GM23338 (cell line): ENCODE measurements at places on chromosomes 7 and 10. TPM values are rescaled to one million over a fixed set of nuclear protein-coding genes. Genes with fewer than 3 reads are reported as not detected.

DNA sequence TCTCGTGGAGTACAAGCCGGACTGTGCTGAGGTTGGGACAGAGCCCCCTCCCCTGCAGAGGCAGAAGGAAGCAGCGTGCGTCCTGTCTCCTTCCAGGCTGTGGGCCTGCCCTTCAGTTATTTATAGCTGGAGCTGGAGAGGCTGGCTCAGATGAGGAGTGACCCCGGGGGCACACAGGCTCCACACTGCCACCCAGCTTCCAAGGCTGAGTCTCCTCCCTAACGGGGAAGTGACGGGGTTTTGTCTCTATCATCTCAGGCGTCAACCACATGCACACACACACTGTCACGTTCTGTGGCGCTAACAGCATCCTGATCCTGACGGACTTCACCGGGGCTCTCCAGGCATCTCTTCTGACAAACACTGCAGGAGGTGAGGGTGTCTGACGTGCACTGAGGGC is 25.4 kb downstream of the AMZ1 start:
- H3K27me3 ChIP-seq: no peaks in the 10 kb centered on the region
- no peaks in the 10 kb centered on the region for H3K4me1 ChIP-seq
- H3K36me3 ChIP-seq: no peaks in the 10 kb centered on the region
- H3K4me3 ChIP-seq: no peak overlapping the region

DNA sequence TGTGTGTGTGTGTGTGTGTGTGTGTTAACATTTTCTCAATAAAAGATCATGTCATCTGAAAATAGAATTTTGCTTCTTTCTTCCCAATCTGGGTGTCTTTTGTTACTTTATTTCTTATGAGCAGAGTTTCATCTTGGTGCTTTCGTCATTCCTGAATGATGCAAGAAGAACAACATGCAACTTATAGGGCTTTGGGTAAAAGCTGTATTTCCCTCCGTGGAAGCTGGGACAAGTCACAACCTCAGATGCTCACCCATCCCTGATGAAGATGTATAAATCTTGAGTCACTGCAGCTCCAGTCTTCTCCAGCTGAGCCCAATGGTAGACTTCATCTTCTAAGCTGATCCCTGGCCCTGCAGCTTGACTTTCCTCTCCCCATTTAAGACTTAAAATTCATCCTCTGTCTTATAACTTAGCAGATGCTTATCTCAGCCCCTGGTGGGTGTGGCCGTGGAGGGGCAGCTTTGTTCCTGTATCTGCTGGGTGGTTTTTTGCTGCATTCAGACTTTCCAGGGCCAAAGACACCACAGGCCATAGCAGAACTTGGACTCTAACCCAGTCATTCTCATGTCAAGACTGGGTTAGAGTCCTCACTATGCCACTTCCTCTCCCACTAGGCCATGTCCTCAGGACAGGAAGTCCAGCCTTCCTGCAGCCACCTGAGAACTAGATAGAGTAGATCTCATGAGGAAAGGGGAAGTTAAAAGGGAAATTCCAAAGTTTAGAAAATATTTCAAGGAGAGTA is 356.4 kb downstream of the TNS3 start:
- H3K36me3 ChIP-seq: no peaks in the 10 kb centered on the region
- H3K4me3 ChIP-seq: no peak overlapping the region
- DNase-seq: no peak
- no peak overlapping the region for H3K27ac ChIP-seq

DNA sequence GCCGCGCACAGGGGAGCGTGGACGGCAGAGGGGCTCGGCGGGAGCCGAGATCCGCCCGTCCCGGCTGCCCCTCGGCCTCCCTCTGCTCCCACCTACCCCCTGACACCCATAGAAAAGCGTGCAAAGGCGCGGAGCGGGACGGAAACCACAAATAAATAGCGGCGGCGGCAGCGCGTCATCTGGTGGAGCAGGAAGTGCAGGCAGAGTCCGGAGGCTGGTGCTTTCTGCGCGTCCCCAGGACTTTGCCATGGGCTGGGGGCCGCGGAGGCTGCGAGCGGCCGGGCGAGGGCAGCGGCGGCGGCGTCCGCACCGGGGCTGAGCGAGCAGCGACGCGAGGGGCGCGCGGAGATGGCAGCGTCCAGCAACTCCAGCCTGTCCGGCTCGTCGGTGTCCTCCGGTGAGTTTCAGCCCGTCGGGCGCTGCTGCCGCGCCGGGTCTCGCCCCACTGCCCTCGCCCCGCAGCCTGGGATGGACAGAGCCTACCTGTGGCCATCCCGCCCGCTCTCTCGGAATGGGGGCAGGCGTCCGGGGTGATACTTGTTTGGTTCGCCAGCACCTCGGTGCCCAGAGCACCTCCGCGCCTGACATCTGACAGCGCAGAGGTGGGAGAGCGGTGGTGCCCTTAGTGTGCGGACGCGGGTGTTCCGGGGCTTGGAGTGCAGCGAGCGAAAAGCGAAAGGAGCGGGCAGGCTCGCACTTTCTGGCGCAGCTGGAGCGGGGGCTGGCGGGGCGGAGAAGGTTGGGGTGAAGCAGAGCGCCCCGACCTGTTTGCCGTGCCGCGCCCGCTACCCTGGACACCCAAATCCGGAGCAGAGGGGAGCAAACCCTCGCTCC is at the start of gene CHN2:
CHN2 (plus strand) TSS at position 182 of the 834 bp plus-strand sequence.
- DNase-seq: peak; percentile 85
- peaks cover 45% of the 10 kb centered on the region for H3K4me1 ChIP-seq
- H3K27me3 ChIP-seq: peaks cover 79% of the 10 kb centered on the region
- H3K4me3 ChIP-seq: peak within 1 kb of the TSS; percentile 76
- H3K27ac ChIP-seq: no peak within 1 kb of the TSS

DNA sequence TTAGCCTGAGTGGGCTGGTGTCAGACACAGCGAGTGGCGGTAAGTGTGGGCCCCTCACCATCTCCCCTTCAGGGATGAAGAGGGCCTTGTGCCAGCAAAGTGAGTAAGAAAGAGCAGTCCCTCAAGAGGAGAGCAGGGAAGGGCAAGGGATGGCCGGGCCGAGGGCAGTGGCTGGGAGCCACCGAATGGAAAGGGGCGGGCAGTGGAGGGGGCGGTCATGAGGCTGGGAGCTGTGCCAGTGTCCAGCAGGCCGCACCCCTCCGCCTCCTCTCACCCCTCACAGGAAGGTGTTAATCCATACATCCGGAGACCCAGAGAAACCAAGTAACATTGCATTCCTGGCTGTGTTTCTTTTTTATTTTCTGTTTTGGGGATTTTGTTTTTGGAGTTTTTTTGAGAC is 28.6 kb upstream of the RASGEF1A start:
- H3K4me3 ChIP-seq: no peak overlapping the region
- no peaks in the 10 kb centered on the region for H3K36me3 ChIP-seq
- no peaks in the 10 kb centered on the region; the same call in 1 of the 2 replicates for H3K4me1 ChIP-seq
- no peak overlapping the region for H3K27ac ChIP-seq
- DNase-seq: no peak

DNA sequence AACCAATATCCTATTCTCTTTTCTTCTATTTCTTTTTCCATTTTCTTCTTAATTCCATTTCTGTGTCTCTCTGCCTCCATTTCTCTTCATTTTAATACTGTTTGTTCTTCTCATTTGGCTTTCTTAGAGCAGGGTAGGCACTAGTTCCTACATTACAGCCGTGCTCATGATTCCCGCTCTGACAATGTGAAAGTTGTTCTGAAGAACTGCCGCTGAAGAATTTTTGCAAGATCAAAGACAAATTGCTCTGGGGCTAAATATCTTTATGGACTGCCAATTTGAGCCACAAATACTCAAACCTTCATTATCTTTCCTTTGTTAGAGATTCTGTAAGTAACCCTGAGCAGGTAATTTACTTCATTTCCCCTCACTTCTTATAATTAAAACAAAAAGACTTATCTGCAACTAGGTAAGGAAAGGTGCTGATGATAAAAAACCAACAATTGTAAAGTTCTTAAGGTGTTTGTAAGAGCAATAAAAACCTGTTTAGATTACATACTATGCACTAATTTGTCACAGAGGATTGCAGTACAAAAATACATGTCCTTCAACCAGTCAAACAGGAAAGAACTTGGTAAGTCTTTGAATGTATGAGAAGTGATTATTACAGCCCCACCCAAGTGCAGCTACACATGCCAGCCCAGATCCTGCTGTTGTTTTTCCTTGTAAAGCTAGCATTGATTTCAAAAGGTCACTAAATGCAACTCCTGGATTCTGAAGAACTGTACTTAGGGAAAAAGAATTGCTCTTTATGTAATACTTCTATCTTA is 127.5 kb downstream of the COL28A1 start:
- no peak for DNase-seq
- no peaks in the 10 kb centered on the region for H3K36me3 ChIP-seq
- no peak overlapping the region for H3K4me3 ChIP-seq
- H3K27ac ChIP-seq: no peak overlapping the region

GRCh38 chr7:854118-854775 is 22.0 kb downstream of the SUN1 start:
- no peak overlapping the region for H3K27ac ChIP-seq
- H3K27me3 ChIP-seq: no peaks in the 10 kb centered on the region
- H3K36me3 ChIP-seq: peaks cover 30% of the 10 kb centered on the region; the same call in 1 of the 2 replicates
- no peak for DNase-seq
- no peaks in the 10 kb centered on the region for H3K4me1 ChIP-seq
- no peak overlapping the region for H3K4me3 ChIP-seq

DNA sequence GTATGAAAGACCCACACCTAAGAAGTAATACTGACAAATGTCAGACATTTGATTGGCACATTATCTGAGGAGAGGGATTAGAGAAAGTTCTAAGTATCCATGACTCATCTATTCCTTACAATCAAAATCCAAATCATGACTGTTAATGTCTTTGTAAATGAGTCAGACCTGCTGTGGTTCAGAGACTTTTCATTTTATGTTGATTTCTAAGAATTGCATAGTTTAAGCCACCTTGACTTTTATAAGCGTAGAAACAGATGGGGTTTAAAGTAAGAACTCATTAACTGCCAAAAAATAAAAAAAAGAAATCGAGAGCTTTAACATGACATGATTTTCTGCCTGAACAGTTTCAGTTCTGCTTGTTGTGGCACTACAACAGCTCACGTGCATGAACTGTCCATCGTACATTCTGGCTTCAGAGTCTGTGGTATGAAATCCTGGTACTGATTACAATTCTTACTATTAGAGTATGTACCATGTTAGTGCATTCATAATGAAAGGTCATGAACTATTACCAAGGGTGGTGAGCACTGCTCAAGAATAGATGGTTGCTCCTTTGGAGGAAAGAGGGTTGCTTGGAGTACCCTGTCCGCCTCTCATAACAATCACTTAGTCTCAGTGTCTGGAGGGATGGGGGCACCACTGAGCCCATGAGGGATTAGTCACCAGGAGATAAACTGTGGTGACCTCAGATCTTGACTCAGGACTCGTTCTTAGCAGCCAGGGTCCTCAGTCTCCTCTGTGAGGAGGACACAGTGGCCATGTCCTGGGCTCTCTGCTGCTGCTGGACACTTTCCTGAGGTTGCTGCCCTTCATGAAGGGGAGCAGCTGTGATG is 42.2 kb downstream of the ACSM6 start:
- no peaks in the 10 kb centered on the region for H3K27me3 ChIP-seq
- DNase-seq: no peak
- peak overlapping the region; percentile 90; the same call in 1 of the 2 replicates for H3K27ac ChIP-seq
- H3K4me3 ChIP-seq: no peak overlapping the region
- H3K36me3 ChIP-seq: peaks cover 27% of the 10 kb centered on the region

GRCh38 chr10:73983096-73984047 is 14.5 kb upstream of the VCL start:
- peak overlapping the region; percentile 74 for H3K27ac ChIP-seq
- DNase-seq: no peak
- no peaks in the 10 kb centered on the region for H3K27me3 ChIP-seq
- peaks cover 15% of the 10 kb centered on the region for H3K4me1 ChIP-seq
- H3K36me3 ChIP-seq: no peaks in the 10 kb centered on the region

Gene LEP
- not detected in 2 replicates for total RNA-seq

- no peak overlapping the region for H3K4me3 ChIP-seq
- H3K36me3 ChIP-seq: no peaks in the 10 kb centered on the region
- no peaks in the 10 kb centered on the region for H3K4me1 ChIP-seq
- peak; percentile 24 for DNase-seq
Measured at GRCh38 chr10:43623351-43623750, 17.1 kb downstream of the ZNF485 start.

DNA sequence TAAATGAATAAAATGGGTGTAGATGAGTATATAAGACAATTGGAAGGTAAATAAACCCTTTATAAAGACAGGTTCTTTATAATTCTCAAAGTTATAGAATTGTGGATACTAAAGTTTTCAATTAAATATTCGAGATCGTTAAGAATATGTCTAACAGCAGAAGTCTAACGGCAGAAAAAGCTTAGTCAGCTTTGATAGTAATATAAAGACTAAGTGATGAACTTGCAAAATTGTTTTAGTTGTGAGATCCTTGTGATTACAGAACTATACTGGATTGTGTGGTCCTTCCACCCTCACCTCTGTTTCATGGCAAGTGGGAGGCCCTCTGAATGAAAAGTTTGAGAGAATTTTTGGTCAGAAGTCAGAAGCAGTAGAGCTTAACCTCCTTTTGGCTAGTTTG is 2.3 kb downstream of the THNSL1 start:
- H3K36me3 ChIP-seq: no peaks in the 10 kb centered on the region
- DNase-seq: no peak

DNA sequence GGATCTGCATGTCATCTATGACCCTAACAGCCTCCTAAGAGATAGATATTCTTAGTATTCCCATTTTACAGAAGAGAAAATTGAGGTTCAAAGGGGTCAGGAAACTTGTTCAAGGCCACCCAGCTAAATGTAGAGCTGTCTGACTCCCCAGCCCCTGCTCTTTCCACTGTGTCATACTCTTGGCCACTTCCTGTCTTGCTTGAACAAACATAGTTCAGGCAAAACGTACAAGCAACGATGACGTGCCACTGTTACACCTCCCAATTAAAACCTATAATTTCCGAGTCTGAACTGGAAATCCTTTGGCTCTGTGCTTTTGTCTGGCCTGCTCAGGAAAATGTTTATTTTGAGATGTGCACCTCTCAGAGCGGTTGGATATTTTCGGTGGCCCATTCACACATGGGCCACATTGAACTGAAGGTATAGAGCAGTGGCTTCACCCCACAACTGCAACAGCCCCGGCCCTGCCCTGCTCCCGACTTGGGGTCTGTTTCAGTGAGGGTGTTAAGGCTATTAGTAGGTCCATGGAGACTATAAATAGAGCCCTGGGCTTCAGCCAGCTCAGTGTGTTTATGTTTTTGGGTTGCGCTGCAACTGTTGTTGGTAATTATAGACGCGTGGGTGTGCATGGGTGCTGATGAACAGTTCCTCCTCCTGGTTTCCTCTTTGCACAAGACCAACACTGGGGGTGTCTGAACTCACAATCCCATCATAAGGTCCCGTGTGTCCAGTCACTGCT is 172.3 kb upstream of the ADO start:
- DNase-seq: no peak
- no peaks in the 10 kb centered on the region for H3K36me3 ChIP-seq
- no peaks in the 10 kb centered on the region for H3K27me3 ChIP-seq
- no peak overlapping the region for H3K27ac ChIP-seq

Gene NUTM2B
- 0.35 TPM in 1 of 2 replicates, not detected in the other for total RNA-seq

Gene PSD
- total RNA-seq: 4.0 and 6.8 TPM in 2 replicates

Gene GPR26
- total RNA-seq: 0.04 and 0.07 TPM in 2 replicates
